ENCODE measurements at places on chromosomes 6 and 20. TPM values are rescaled to one million over a fixed set of nuclear protein-coding genes. Genes with fewer than 3 reads are reported as not detected.

MAFB gene
- total RNA-seq = 25.2 TPM

UQCC2 gene
- total RNA-seq = 38.4 TPM

THBS2 gene
- 2.7 TPM for total RNA-seq

CST3 gene
- 628 TPM for total RNA-seq

- H3K4me1 ChIP-seq = no peaks in the 10 kb centered on the region
- DNase-seq = no peak
- no peaks in the 10 kb centered on the region for H3K27me3 ChIP-seq
- no peak overlapping the region for H3K4me3 ChIP-seq
Measured at GRCh38 chr6:93746892-93747291, 327.5 kb upstream of the EPHA7 start.

DNA sequence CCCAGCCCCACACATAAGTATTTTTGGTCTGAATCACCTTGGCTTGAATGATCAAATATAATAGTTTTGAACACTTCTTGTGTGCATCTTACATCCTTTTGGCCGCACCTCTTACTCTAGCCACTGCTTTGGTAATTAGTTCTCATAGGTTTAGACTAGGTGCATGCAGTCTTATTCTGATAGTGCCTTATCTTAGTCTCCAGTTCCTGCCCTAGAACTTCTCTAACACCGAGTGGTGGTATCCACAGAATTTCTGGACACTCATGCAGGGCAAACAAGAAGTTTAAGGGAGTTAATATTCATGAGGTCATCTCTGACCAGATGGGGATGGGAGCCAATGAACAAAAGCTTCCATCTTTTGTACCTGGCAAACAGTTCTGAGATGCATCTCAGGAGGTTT, 77.5 kb upstream of the AKIRIN2 start:
- no peak overlapping the region for H3K27ac ChIP-seq
- H3K4me1 ChIP-seq = no peaks in the 10 kb centered on the region
- no peak for DNase-seq
- H3K27me3 ChIP-seq = no peaks in the 10 kb centered on the region

DNA sequence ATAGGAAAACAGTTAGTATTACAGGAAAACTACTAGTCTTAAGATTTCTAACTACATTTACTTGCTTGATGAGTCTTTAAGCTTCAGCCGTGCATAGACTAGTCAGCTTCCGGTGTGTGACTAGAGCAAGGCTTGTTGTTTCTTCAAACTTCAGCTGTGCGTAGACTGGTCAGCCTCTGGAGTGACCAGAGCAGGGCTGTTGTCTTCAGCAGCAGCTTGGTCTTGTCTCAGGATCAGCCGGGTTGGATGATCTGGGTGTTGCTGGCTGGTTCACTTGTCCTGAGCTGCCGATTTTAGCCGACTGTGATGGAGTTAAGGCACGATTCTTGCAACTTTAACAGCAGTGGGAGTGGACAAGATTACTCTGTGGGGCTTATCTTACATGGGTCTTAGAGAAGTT, 44.7 kb downstream of the HLA-C start:
- DNase-seq = no peak
- H3K4me1 ChIP-seq = no peaks in the 10 kb centered on the region
- no peak overlapping the region for H3K4me3 ChIP-seq

DNA sequence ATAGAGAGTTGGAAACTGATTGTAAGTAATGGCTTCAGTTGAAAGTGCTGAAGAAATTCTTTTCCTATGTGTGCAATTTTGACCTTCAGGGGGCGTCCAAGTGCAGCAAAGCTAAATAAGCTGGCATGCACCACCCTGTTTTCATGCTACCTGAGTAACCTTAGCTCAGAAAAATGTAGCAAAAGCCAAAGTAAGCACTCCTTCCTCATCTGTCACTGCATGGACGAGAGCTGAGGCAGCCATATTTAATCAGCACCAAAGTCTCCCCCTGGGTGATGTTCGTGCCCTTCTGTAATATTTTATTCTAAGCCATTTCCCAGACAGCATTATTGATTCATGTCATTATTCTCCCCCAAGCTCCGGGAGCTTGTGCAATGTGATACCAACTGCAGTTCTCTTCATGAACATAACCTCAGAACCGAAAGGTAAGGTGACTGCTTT, 123.1 kb downstream of the RPS12 start:
- no peaks in the 10 kb centered on the region for H3K27me3 ChIP-seq
- DNase-seq = peak; percentile 69
- no peak overlapping the region for H3K27ac ChIP-seq

- H3K36me3 ChIP-seq = no peaks in the 10 kb centered on the region
- H3K4me1 ChIP-seq = no peaks in the 10 kb centered on the region
- no peak overlapping the region for H3K4me3 ChIP-seq
- H3K27me3 ChIP-seq = no peaks in the 10 kb centered on the region
- DNase-seq = peak; percentile 32
- H3K27ac ChIP-seq = no peak overlapping the region
Measured at GRCh38 chr6:170186941-170187668, 103.8 kb downstream of the DLL1 start.

DNA sequence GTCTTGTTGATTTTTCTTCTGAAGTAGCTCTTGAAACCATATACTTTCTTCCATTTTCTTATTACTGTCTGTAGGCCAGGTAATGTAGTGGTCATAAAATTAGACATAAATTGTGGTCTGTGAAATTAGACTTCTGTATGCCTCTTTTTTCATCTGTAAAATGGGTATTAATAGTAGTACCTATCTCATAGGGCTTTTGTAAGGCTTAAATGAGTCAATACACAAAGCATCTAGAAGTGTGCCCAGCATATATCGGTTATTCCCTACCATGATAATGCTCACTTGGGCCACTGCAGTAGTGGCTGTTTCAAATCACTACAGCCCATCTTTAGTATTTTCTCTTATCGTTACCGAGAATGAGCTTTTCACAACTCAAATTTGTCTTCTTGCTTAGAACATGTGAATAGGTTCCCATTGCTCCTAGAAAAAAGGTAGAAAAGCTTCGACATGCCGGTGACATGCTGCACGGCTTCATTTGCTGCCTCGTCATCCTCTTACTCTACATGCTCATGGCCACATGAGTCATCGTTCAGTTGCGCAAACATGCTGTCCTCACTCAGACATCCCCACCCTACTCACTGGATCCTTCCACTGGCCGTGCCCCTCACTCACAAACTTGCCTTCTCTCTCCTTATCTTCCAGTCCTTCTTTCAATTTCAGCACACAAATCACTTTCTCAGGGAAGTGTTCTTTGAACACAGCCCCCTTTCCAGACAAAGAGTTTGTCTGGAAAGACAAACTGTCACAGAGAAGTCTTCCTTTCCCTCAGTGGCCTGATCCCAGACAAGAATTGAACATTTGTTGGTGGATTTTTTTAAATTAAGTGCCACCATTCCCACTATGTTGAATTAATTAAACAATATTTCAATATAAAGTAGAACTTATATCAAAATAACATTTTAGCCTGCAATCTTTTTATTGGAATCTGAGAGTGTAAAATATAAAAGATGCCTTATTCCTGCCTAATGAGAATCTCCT, 32.2 kb upstream of the ERVFRD-1 start:
- peaks cover 3% of the 10 kb centered on the region for H3K4me1 ChIP-seq
- peak; percentile 60 for DNase-seq
- no peak overlapping the region for H3K4me3 ChIP-seq
- H3K27ac ChIP-seq = no peak overlapping the region

GRCh38 chr6:133958791-133959190, 5.8 kb downstream of the TBPL1 start:
- DNase-seq = no peak
- H3K36me3 ChIP-seq = no peaks in the 10 kb centered on the region
- H3K27ac ChIP-seq = no peak overlapping the region
- H3K27me3 ChIP-seq = no peaks in the 10 kb centered on the region
- no peak overlapping the region for H3K4me3 ChIP-seq

GRCh38 chr6:2990248-2990931, 9.3 kb upstream of the NQO2 start:
- H3K4me1 ChIP-seq = no peaks in the 10 kb centered on the region
- H3K27ac ChIP-seq = peak overlapping the region; percentile 97
- peak overlapping the region; percentile 92 for H3K4me3 ChIP-seq
- H3K36me3 ChIP-seq = no peaks in the 10 kb centered on the region
- no peak for DNase-seq
- no peaks in the 10 kb centered on the region for H3K27me3 ChIP-seq

GRCh38 chr6:84422380-84422968, 195.0 kb upstream of the CEP162 start:
- H3K27ac ChIP-seq = no peak overlapping the region
- peak; percentile 73 for DNase-seq
- H3K4me1 ChIP-seq = peaks cover 3% of the 10 kb centered on the region
- H3K27me3 ChIP-seq = no peaks in the 10 kb centered on the region

DNA sequence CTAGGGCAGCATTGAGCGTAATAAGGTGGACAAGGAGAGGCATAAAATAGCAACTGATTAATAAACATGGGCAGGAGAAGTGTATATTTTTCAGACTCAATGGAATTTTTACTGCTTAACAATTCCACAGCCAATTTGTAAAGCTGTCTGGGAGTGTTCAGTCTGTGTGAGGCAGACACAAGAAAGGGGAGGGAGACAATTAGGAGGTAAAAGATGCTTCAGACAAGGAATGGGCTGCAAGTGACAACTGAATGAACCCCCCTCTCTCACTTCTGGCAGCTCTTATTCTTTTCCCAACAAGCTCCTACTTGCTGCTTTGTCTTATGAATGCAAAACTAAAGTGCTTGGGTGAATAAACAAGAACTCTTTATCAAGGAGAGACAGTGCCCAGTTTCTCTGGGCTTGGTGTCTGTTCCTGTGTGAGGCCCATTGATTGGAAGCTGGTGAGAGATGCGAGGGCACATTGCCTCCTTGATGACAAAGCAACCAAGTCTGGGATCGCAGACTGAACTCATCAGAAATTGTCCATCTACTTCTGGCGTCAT, 575.3 kb downstream of the RNF144B start:
- no peaks in the 10 kb centered on the region for H3K36me3 ChIP-seq
- no peaks in the 10 kb centered on the region for H3K4me1 ChIP-seq
- no peak overlapping the region for H3K4me3 ChIP-seq
- DNase-seq = no peak
- H3K27me3 ChIP-seq = no peaks in the 10 kb centered on the region

Measured in right lobe of liver (tissue), 6 donors.